ENCODE measurements at places on chromosomes 3 and 15. TPM values are rescaled to one million over a fixed set of nuclear protein-coding genes. Genes with fewer than 3 reads are reported as not detected.

The STAC gene
- not detected for total RNA-seq

The SLC24A5 gene
- not detected for total RNA-seq

The MUC20 gene
- 0.95 TPM for total RNA-seq

The GP9 gene
- not detected for total RNA-seq

DNA sequence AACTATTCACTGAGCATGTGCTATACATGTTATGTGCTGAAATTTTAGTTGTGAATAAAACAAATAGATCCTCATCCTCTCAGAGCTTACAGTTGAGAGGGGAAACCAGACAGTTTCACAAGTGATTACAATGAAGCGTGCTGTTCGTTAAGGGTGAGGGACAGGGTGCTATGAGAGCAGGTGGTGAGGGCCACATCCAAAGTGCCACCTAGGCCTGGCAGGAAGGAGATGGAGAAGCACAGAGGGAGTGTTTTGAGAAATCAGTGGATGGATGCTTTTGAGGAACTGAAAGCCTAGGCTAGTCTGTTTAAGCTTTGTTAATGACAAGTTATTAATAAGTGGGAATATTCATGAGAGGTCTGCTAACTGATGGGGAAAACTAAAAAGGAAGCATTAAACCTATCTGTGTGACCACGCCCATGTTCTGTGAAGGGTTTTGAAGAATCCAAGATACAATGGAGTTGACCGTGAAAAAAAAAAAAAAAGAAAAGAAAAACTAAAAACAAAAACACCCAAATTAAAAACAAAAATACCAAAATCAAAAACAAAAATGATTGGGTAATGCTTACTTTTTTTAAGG, 7.3 kb downstream of the MCTP2 start:
- no peak for DNase-seq
- no peaks in the 10 kb centered on the region for H3K27me3 ChIP-seq
- no peaks in the 10 kb centered on the region for H3K36me3 ChIP-seq
- no peak overlapping the region for H3K27ac ChIP-seq
- peaks cover 8% of the 10 kb centered on the region for H3K4me1 ChIP-seq

GRCh38 chr3:64445109-64445943, 220.1 kb upstream of the PRICKLE2 start:
- no peaks in the 10 kb centered on the region for H3K36me3 ChIP-seq
- no peaks in the 10 kb centered on the region for H3K27me3 ChIP-seq
- no peak overlapping the region for H3K27ac ChIP-seq
- DNase-seq = no peak
- no peaks in the 10 kb centered on the region for H3K4me1 ChIP-seq
- no peak overlapping the region for H3K4me3 ChIP-seq

DNA sequence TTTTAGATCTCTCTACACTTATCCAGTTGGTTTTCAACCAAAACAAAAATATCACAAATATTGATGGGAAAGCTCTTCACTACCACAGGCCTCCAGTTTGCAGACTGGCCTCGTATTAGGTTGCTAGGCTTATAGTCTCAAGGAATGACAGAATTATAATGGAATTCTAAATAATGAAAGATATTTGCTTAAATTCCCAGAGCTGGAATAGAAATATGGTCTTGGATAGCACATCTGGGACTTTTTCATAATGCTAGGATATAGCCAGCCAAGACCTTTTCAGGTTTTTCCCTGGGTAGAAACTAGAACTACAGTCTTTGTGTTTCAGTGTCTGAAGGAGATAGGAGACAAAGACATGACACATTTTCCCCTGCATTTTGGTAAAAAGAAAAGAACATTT, 121.9 kb upstream of the STAC start:
- no peak overlapping the region for H3K4me3 ChIP-seq
- H3K36me3 ChIP-seq = no peaks in the 10 kb centered on the region
- DNase-seq = no peak
- no peak overlapping the region for H3K27ac ChIP-seq

DNA sequence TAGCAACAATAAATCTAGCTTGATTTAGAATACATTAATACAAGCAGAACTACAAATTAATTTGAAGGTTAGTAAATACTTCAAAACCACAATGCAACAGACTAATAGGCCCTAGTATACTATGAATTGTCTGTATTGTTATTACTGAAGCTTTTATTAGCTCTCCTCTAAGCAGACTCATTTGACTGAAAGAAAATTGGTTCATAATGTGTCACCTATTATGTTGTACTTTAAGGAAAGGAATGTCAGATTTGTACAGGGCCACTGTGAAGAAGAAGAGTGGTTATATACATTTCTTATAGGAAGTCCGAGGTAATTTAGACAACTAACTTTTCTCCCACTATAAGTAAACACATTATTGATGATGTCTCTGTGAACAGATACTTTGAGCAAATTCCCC, 954.5 kb downstream of the ZPLD1 start:
- no peaks in the 10 kb centered on the region for H3K27me3 ChIP-seq
- H3K36me3 ChIP-seq = no peaks in the 10 kb centered on the region
- H3K27ac ChIP-seq = no peak overlapping the region
- H3K4me3 ChIP-seq = no peak overlapping the region

GRCh38 chr15:75713338-75713895, 769 bp upstream of the CSPG4 start:
- no peaks in the 10 kb centered on the region for H3K27me3 ChIP-seq
- no peak overlapping the region for H3K4me3 ChIP-seq
- no peaks in the 10 kb centered on the region for H3K4me1 ChIP-seq
- H3K27ac ChIP-seq = no peak overlapping the region

Data from CD8-positive, alpha-beta memory T cell (primary cell).